ENCODE measurements at places on chromosomes 2 and 18.

DNA sequence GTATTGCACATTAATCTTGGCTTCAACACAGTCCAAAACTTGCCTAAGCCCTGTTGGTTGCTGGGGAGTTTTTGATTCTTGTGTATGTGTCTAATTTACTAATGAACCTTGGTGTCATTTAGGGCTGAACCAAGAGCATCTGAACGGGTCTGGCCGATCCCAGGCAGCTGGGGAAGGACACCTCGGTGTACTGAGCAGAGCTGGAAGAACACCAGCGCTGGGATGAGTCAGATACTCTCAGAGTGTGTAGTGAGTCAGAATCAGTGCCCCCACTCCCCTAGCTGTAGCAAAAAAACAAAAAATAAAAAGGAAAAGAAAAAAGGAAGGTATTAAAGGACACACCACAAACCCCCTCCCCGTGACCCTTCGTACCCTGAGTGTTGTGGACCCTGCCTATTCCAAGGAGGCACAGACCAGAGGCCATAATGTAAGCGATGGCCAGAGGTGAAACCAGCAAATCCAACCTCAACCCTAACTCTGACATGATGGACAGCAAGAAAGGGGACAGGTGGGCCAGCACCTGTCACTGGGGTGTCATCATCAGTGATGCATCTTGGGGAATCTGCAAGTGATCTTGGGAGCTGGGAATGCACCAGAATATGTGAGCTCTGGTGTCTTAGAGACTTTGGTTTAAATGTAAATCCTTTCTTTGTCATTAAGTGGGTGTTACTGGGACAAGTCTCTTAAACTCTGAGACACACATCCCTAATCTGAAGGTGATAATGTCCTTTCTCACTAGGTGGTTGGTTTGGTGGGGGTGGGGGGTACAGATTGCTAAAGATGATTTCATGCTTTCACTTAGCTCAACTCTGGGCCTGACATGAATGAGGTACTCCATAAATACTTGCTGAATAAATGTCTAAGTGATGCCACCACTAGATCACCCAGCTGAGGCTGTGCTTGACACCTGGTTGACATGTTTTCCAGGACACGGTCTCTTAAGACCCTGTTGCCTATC lies 34.2 kb upstream of the NCOA1 start:
- DNase-seq, result peak; percentile 4

DNA sequence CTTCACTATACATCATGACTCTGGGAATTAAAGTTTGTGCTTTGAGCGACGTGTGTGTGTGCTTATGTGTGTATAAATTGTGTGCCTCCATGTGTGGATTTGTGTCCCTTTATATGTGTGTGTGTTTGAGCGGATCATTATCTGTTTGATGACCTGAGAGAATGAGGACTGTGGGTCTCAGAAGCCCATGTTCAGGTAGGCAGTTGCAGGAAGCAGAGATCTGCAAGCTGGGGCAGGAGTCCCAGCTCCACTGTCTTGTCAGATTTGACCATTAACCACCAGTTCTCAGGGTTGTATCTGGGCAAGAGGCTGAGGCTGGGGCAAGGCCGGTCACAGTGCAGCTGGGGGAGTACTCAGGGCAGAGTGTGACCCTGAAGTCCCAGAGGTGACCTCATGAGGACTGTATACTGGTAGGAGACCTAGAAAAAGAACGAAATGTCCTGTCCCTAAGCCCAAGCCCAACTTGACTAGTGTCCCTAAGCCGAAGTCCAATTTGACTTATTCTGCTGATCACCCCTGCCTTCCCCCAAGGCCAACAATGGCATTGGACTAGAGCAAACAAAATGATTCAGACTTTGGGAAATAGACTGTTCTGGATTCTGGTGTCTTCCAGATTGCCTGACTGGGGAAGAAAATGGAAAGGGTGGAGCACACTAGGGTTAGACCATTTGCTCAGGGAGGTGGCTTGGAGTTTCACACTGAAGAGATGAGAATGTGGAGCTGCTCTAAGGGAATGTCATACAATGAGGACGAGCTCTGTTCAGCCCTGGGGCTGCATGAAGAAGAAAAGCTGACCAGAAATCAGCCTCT lies 28.1 kb downstream of the RHOB start:
- no peak for DNase-seq

- DNase-seq, result no peak
Observed at GRCh38 chr2:80621656-80622055, 317.1 kb upstream of the LRRTM1 start.

GRCh38 chr2:145652571-145653545 lies 1132.9 kb upstream of the ZEB2 start:
- DNase-seq, result no peak

- no peak for DNase-seq
Observed at GRCh38 chr2:128447538-128447995, 128.9 kb upstream of the HS6ST1 start.

GRCh38 chr18:56516789-56517188 lies 121.6 kb downstream of the TXNL1 start:
- no peak for DNase-seq

- no peak for DNase-seq
Observed at GRCh38 chr2:22958308-22958707, 426.7 kb upstream of the KLHL29 start.

DNA sequence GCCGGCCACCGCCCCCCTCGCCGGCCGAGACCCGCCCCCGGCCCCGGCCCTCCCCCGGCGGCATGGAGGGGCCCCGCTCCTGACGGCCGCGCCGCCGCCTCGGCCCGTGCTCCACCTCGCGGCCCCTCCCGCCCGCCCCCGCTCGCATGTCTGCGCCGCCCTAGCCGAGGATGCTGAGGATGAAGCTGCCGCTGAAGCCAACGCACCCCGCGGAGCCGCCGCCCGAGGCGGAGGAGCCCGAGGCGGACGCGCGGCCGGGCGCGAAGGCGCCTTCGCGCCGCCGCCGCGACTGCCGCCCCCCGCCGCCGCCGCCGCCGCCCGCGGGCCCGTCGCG lies 397 bp downstream of the ZCCHC2 start:
- DNase-seq, result no peak

GRCh38 chr2:60394463-60394862 lies 159.0 kb downstream of the BCL11A start:
- no peak for DNase-seq

DNA sequence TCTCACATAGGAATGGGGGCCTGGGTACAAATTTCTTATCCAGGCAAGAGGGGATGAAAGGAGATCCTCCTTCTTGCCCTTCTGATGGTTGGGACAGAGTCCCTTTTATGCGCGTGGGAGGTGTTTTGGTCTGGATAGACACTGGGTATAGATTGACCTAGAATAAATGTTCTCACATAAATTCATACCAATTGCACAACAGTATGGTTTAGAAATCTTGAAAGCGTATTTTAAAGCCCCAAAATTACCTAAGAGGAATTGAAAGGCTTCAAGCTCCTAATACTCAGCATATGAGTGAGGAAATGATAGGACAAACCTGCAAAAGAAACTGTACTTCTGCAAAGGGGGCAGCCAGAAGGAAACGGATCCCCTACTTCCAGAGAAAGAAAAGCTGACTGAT lies 2.6 kb upstream of the BCL2 start:
- DNase-seq, result no peak

- DNase-seq, result no peak
Observed at GRCh38 chr2:15554525-15555218, 6.5 kb downstream of the NBAS start.

DNA sequence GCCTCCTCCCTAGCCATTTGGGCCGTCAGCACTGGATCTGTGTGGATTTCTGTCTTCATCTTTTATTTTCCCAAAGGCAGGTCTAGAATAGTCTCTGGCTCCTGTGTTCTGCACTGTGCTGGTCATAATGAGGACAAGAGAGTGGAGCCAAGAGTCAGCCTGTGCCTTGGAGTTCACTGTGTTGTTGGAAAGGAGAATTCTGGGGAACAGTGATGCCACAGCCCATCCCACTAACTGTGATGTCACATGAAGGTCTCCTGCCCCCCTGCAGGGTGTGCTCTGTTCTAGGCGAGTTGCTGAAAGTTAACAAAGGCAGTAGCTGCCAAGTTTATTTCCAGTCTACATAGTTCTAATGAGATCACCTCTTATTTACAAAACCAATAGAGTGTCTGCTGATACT lies 248.5 kb downstream of the TPGS2 start:
- no peak for DNase-seq

GRCh38 chr2:151261231-151261976 lies at the start of gene RBM43:
TSS of gene RBM43 (minus strand) at chr2:151261863. CDS start at chr2:151261727, 136 bp downstream.
- DNase-seq, result peak; percentile 73

GRCh38 chr18:53422896-53423295 lies 801.6 kb downstream of the MBD2 start:
- no peak for DNase-seq

DNA sequence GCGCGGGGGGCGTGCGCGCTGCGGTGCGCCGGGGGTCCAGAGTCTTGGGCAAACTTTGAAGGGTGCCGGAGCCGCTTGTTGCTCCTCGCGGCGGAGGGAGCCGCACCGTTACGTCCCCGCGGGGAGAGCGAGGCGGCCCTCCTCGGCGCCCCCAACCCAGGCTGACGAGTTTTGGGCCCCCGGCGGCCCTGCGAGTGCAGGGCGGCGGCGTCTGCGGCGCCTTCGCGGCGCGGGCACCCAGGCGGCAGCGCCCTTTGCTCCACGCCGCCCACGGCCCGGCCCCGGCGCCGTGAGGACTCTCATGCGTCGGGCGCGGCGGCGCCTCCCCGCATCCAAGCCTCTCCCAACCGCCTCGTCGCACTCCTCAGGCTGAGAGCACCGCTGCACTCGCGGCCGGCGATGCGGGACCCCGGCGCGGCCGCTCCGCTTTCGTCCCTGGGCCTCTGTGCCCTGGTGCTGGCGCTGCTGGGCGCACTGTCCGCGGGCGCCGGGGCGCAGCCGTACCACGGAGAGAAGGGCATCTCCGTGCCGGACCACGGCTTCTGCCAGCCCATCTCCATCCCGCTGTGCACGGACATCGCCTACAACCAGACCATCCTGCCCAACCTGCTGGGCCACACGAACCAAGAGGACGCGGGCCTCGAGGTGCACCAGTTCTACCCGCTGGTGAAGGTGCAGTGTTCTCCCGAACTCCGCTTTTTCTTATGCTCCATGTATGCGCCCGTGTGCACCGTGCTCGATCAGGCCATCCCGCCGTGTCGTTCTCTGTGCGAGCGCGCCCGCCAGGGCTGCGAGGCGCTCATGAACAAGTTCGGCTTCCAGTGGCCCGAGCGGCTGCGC lies 814 bp downstream of the FZD7 start:
- no peak for DNase-seq

GRCh38 chr18:76981396-76981968 lies 151.1 kb downstream of the MBP start:
- no peak for DNase-seq

DNA sequence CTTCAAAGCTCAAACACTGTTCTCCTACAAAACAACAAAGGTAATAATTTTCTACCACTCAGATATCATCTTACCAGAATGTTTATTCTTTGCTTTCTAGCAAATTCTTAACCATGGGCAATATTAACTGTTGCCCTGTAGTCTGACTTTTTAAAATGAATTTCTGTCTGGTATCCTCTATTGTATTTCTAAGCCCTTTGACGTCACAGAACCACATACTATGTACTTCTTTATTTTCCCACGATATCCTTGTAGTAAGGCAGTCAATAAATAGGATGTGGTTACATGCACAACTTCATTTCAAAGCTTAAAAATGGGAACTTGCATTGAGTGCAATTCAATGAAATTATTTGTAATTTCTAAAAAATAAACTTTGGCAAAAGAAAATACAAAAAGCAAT lies 58.7 kb downstream of the THADA start:
- no peak for DNase-seq

- no peak for DNase-seq
Observed at GRCh38 chr2:182845794-182846417, 20.5 kb downstream of the FRZB start.
